ENCODE measurements at places on chromosomes 7 and 10. TPM values are rescaled to one million over a fixed set of nuclear protein-coding genes. Genes with fewer than 3 reads are reported as not detected.

- no peak for DNase-seq
Measured at GRCh38 chr7:26397796-26398426, 106.2 kb downstream of the SNX10 start.

DNA sequence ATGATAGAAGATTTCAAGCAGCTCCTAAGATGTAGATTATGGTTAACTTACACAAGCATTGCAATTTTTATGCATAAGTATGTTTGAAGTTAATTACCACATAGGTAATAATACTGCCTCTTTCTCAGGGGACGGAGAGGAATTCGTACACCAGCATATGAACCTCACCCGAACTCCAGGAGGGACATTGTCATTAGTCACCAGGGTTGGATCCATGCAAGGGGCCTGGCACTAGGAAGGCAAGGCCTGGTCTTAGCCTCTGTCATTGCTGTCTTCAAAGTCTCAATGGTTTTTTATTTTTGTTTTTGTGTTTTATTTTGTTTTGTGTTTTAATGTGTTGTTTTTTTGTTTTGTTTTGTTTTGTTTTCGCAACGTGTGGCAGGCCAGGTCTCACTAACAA lies 145.6 kb upstream of the PPP2R2D start:
- DNase-seq = no peak

Gene MICALL2
- polyA plus RNA-seq = 11.1 TPM

GRCh38 chr7:16715928-16716327 lies 37.6 kb upstream of the TSPAN13 start:
- DNase-seq = no peak

Gene GNG11
- 52.8 TPM for polyA plus RNA-seq

Gene AOC1
- 108 TPM for polyA plus RNA-seq

Data from right renal pelvis (tissue), 4 donors.